ENCODE measurements at places on chromosomes 12 and 14.

DNA sequence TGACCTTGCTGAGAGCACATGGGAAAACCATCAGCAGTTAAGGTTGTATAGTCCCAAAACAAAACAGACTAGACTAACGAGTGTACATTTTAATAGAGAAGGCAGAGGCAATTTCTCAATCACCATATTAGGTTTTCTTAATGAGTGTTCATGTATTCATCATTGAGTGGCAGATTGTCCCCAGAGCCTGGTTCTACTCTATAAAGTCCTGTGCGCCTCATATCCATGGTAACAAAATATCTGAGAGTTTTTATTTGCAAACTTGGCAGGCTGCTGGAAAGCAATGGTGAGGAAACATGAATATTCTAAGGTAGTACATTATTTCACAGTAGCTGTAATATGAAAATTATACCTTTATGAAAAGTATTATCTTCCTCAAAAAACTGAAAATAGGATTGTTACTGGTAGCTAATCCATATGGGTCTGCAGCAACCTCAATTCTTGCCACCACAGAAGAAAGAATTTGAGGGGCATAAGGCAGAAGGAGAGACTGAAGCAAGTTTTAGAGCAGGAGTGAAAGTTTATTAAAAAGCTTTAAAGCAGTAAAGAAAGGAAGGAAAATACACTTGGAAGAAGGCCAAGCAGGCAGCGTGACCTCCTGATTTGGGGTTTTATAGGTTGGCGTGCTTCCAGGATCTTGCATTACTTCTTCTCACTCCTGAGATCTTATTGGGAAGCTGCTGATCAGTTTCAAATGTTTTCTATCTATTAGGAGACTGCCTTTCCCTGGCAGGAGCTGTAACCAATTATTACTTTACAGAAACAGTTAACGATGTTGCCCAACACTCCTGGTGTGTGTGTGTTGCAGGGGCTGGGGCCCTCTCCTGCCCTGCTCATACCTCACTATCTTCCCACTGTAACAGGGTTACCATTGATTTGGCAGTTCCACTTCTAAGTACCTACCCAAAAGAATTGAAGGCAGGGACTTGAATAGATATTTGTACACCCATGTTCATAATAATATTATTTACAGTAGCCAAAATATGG is 154.0 kb upstream of the NUDT4 start:
- no peak for DNase-seq

DNA sequence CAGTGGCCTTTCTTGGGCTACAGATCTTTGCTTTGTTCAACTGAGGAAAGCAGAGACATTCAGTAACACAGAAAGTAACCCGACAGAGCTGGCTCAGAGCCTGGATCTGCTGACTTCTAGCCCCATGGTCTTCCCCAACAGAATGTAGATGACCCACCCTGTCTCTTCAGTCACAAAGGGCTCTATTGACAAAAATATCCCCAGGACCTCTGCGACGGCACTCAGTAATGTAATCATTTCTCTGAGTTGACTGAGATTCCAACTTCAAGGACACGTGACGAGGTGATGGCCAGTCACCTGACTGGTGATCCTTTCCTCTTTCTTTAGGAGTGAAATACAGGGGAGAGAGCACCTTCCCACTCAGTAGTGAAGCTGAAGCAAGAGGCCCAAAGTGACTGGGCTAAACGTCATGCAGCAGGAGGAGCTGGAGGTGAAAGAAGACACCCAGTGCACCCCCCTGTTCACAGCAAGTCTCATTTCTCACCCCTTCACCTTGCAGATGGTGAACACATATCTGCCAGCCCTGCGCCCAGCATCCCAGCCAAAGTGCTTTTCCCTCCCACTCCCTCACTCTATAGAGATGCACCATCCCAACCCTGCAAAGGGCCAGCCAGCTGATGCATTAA is 179.2 kb upstream of the EGLN3 start:
- no peak for DNase-seq

DNA sequence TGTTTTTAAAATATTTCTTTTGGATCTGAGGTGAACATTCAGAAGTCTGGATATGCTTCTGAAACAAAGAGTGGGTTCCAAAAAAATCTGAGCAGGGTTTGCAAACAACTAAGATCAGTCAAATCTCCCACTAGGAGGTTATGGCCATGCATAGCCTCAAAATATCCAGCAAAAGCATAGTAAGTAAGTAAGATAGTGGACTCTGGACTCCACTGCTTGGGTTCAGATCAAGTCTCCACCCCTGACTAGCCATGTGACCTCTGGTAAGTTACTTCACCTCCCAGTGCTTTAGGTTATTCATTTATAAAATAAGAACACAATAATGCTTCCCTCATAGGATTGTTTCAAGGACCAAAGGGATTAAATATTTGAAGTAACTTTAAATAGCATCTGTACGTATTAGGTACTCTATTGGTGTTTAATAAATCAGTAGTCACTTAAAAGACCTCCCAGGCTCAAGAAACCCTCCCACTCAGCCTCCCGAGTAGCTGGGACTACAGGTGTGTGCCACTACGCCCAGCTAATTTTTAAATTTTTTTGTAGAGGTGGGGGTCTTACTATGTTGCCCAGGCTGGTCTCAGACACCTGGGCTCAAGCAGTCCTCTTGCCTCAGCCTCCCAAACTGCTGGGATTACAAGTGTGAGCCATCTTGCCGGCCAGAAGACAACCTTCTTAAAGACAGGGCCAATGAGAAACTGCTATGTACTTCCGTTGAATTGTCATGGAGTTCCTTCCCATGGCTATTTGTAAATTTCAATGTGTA is 95.7 kb upstream of the SOX5 start:
- DNase-seq: no peak

DNA sequence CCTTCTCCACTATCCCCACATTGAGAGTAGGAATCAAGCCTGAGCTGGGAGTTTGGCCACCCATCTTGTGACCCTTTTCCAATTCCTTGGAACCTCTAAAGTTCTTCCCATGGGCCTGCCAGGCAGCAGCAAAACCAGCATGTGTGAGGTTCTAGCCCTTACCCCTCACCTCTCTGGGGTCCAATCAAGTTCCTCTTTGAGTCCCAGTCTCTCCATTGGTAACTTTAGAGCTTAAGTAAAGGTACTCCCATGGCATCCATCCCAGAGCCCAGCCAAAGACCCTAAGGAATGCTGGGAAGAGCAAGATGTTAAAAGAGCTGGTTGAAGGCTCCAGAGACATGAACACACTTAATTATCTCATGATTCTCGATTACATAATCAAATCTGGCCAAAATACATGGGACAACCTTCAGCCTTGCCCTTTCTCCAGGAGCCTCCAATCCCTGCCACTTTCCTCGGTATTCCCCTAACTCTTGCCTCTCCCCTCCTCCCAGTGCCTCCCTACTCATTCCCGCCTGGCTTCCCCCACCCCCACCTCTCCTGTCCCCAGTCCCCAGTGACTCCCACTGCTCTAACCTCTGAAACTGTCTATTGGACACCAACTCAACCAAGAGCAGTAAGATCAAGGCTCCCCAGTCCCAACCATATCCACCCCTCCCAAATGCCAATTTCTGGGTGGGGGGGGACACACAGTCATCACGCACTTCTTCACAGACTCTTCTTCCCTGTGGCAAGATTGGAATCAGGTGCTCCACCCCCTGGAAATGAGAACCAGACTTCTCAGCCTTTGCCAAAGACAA is 4.8 kb upstream of the TNS2 start:
- no peak for DNase-seq

DNA sequence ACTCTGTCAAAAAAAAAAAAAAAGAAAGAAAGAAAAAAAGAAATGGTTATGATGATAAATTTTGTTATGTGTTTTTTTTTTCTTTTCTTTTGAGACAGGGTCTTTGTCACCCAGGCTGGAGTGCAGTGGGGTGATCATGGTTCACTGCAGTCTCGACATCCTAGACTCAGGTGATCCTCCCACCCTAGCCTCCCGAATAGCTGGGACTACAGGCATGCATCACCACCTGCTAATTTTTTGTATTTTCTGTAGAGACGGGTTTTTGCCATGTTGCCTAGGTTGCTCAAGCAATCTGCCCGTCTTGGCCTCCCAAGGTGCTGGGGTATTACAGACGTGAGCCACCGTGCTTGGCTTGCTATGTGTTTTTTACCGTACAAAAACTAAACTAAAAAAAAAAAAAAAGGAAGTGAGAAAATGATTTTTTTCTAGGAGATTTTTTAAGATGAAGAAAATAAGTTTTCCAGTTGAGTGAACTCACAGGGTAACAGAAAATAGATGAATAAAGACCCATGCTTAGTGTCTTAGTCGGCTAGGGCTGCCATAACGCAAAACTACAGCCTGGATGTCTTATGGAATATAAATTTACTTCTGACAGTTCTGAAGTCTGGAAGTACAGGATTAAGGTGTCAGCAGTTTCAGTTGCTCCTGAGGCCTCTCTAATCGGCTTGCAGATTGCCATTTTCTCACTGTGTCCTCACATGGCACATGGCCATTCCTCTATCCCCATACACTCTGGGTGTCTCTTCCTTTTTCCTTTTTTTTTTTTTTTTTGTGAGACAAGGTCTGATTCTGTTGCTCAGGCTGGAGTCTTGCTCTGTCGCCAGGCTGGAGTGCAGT is 13.2 kb upstream of the APOF start:
- no peak for DNase-seq

DNA sequence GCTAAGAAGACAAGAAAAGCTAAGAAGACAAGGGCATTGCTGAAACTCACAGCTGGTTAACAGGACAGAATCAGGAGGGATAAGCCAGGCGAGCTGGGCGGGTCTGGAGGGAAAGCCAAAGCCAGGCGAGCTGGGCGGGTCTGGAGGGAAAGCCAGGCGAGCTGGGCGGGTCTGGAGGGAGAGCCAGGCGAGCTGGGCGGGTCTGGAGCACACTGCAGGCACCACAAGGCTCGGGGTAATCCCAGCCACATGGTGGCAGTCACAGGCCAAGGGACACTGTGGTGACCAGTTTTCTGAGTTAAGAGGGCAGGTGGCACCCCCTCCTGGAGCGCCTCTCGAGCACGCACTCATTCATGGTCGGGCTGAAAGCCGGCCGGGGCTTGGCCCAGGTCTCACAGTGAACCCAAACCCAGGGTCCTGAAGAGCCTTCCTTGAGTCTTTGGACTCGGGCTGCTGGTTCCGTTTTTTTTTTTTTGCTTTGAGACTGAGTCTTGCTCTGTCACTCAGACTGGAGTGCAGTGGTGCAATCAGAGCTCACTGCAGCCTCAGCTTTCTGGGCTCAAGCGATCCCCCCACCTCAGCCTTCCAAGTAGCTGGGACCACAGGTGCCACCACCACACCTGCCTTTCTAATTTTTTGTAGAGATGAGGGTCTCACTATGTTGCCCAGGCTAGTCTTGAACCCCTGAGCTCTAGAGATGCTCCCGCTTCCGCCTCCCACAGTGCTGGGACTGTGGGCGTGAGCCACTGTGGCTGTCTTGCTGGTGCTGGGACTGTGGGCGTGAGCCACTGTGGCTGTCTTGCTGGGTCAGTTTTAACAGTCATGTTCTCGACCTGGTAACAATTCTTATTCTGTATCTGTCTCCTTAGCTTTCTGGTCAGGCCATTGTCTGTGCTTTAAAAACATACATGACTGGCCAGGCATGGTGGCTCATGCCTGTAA is 40.2 kb downstream of the HSP90AA1 start:
- DNase-seq: no peak

- no peak for DNase-seq
These were observed 14.2 kb upstream of the LRIG3 start for GRCh38 chr12:58934528-58934927.

- no peak for DNase-seq
These were observed at the start of gene SYNE3 for GRCh38 chr14:95516554-95517181. SYNE3 (minus strand) TSS chr14:95516650; CDS start chr14:95475821, 40,829 bp downstream.

GRCh38 chr14:54535646-54536045 is 25.9 kb downstream of the CGRRF1 start:
- no peak for DNase-seq

- DNase-seq: no peak
These were observed 88.7 kb downstream of the RIC8B start for GRCh38 chr12:106863189-106863588.

- DNase-seq: no peak
These were observed 43.6 kb downstream of the EML5 start for GRCh38 chr14:88749139-88749538.

DNA sequence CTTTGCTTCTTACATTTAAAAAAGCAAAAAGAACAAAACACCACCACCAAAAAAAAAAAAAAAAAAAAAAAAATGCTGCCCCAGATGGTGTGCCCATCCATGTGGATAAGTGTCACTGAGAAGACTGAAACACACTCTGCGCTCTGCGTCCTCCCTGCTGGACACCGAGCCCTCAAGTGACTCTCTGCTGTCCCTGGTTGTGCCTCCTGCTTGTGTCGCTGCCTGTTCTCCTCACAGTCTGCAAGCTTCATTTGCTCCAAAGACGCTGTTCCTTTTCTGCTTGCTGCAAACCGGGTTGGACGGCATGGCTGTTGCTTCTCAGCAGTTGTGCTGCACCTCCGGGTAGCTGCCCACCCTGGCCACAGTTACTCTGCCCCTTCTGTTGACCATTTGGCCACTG is 276.2 kb upstream of the ATP2B1 start:
- no peak for DNase-seq

- no peak for DNase-seq
These were observed 1004.4 kb downstream of the AACS start for GRCh38 chr12:126069549-126070165.

- no peak for DNase-seq
These were observed 10.5 kb upstream of the ZDHHC22 start for GRCh38 chr14:77151918-77152588.

DNA sequence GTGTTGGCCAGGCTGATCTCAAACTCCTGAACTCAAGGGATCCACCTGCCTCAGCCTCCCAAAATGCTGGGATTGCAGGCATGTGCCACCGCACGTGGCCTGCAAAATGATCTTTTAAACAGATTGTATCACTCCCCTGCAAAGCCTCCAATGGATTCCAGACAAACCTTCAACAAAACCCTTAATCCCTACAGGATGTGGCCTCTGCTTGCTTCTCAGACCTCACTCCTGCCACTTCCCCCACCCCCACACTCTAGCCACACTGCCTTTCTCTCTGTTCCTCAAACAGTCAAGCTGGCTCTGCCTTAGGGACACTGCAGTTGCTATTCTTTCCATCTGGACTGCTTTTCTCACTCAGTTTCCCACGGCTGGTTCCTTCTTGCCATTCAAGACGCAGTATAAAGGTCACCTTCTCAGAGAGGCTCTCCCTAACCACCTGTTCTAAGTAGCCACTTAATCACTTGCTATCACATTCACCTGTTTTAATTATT is 47.3 kb upstream of the TMED10 start:
- no peak for DNase-seq

DNA sequence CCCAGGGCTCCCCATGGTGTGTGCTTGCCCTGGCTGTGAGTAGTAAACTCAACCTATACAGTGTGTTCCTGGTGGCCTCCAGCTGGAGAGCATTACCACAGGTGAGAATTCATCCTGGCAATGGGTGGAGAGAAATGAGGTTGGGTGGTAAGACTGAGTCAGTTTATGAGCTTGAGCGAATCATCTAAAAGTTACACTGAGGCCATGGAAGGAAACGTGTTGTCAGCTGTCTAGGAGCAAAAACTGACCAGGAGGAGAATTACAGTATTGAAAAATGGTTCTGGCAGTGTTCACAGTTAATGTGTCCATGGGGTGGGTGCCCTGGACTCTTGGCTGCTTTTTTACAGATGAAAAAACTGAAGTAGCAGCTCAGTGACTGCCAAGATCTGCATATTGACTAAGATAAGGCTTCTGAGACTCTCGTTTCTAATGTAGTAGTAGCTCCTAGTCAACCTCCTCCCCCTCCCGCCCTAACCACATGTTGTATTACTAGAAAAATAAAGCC is 202.0 kb upstream of the AMIGO2 start:
- DNase-seq: no peak

GRCh38 chr14:20530771-20531571 is 25.6 kb downstream of the RNASE10 start:
- DNase-seq: peak; percentile 37

- no peak for DNase-seq
These were observed 62.3 kb downstream of the ETV6 start for GRCh38 chr12:11711651-11712327.

- no peak for DNase-seq
These were observed 36.7 kb upstream of the CSRP2 start for GRCh38 chr12:76915361-76916169.
